ENCODE measurements at places on chromosomes 3 and 15. TPM values are rescaled to one million over a fixed set of nuclear protein-coding genes. Genes with fewer than 3 reads are reported as not detected.

DNA sequence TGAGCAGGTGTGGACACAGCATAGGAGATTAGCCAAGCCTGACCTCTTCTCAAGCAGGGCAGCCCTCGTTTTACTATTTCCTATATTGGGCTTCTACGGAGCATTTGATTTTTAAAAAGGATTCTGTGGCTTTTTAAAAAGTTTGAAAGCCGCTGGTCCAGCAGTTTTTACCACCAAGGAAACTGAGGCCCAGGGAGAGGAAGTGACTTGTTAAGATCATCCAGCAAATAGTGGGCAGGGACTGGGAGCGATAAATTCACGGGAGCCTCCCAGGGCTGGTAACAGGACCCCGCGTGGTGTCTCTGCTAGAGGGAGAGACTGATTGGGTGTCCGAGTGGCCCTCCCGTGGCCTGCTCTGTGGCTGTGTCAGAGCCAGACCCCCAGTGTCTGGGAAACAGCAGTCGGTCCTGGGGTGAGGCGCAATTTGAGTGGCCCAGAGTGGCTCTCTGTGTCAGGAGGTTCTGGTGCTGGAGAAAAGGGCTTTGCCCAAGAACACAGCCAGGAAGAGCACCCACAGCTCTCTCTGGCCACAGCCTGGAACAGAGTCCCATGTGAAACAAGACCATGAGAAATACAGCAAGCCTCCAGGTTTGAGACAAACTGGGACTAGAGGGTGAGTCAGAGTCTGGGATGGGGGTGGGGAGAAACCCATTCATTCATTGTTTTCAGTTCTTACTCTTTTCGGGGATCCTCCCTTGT lies 4.2 kb downstream of the FURIN start:
- DNase-seq = no peak

DNA sequence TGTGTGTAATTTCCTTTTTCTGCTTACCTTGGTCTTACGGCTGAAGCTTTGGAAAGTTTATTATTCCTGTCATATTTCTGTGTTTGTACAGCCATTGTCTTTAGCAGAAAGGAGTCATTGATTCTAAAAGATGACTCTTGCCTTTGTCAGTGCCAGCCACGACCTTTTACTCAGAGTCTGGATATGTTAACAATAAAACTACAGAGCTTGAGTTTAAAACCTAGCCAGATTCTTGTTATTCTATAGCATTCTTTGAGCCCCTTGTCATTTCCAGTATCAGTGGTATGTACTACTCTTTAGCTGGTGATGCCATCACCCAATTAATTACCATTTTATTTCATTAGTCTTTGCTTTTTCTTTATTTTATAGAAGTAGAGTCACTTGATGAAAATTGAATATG lies 142.4 kb downstream of the TCF12 start:
- peak; percentile 77 for DNase-seq

GRCh38 chr15:39228889-39229288 lies 352.0 kb upstream of the THBS1 start:
- DNase-seq = no peak

DNA sequence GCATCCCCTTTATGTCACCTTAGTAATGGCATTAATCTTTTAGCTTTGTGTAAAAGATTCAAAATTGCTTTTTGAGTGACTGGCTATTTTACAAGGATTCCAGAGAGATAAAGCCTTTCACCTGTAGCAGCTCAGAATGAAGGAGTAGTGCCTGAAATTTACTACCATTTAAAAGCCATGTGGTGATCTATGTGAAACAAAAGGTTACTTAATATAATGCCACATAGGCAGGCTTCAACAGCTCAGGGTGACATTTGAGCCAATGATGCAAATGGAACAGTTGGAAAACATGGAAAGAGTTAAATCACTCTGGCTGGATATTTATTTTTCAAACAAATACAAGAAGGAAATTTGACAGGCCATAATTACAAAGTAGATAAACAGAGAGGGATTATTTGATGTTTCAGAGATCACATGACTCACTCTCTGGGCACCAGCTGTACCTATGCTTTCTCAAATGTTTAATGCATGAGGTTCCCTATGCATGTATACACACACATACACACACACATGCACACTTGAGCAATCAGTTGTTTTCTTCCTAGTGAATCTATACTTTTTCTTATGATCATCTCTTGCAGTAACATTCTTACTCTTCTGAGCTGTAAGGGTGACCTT lies 171.5 kb downstream of the ZMAT3 start:
- DNase-seq = no peak

The TIMP4 gene
- 0.07 TPM for total RNA-seq

GRCh38 chr15:80317389-80318182 lies 65.6 kb upstream of the CTXND1 start:
- no peak for DNase-seq

GRCh38 chr3:143433787-143434378 lies 314.3 kb downstream of the CHST2 start:
- no peak for DNase-seq

GRCh38 chr3:133992381-133992780 lies 37.3 kb downstream of the SLCO2A1 start:
- DNase-seq = no peak

- DNase-seq = no peak
These were observed 62.6 kb downstream of the CORO2B start for GRCh38 chr15:68641376-68641775.

The NPAP1 gene
- not detected for total RNA-seq

The GALNT15 gene
- total RNA-seq = 18.8 TPM

GRCh38 chr15:89119489-89120478 lies 31.5 kb downstream of the ABHD2 start:
- no peak for DNase-seq

GRCh38 chr15:90344662-90345061 lies 7.4 kb upstream of the ZNF774 start:
- no peak for DNase-seq

GRCh38 chr3:139109271-139109670 lies 64.6 kb upstream of the PRR23C start:
- DNase-seq = no peak

The PIGBOS1 gene
- 6.4 TPM for total RNA-seq

DNA sequence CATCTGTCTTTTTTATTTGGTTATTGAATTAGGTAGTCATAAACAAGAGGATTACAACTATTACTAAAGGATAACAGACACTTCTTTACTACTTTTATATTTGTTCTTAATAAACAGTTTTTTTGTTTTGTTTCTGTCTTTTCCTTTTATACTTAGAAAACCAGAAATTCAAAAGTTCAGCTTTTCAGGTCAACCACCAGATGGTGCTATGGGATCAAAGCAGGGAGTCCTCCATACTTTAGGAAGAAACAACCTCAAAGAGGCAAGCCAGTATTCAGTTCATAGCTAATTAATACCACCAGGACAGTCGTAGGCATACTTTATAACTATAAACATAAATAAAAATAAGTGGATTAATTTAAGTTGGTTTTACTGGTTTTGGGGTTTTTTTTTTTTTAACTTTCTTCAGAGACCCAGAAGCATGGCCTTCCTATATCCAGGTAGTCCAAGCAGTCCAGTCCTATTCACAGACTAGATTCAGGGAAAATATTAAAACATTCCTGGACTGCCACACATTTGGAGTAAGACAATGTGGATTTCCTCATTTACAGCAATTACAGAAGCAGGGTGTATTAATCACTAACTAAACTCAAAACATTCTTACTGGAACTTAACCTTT lies 16.0 kb upstream of the EID1 start:
- peak; percentile 44 for DNase-seq

The RARB gene
- total RNA-seq = 28.9 TPM

The OCA2 gene
- total RNA-seq = not detected

DNA sequence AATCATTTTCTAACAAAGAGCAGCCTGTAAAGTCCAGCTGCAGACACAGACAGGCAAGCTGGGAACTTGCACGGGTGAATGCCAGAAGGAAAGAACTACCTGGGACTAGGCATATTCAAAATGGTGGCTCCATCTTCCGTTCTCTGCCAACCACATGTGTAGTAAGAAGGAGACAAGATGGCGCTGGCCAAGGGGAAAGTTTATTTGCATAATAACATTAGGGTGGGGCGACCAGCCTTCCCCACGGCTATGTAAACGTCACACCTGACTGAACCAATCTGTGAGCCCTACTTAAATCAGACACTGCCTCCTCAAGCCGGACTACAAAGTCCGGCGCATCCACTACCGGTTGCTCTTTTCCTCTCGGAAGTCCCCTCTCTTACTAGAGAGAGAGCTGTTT lies 130.8 kb downstream of the SNRK start:
- no peak for DNase-seq

DNA sequence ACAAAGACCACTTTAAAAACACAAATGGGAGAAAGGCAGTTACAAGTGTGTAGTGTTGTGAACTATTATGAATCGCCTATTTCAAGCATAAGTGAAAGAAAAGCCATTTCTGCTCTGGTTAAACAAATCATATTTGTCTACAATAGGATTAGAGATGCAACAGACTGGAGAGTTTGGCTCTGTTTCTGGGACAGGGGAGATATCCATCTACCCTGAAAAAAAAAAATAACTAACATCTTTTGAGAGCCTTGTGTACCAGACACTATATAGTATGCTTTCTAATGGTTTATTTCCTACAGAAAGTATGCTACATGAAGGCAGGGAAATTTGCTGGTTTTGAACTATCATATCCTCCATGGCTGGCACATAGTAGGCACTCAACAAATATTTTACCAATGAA lies 106.7 kb upstream of the FHIT start:
- DNase-seq = no peak

GRCh38 chr3:98109807-98110549 lies 20.5 kb upstream of the OR5H1 start:
- DNase-seq = no peak

DNA sequence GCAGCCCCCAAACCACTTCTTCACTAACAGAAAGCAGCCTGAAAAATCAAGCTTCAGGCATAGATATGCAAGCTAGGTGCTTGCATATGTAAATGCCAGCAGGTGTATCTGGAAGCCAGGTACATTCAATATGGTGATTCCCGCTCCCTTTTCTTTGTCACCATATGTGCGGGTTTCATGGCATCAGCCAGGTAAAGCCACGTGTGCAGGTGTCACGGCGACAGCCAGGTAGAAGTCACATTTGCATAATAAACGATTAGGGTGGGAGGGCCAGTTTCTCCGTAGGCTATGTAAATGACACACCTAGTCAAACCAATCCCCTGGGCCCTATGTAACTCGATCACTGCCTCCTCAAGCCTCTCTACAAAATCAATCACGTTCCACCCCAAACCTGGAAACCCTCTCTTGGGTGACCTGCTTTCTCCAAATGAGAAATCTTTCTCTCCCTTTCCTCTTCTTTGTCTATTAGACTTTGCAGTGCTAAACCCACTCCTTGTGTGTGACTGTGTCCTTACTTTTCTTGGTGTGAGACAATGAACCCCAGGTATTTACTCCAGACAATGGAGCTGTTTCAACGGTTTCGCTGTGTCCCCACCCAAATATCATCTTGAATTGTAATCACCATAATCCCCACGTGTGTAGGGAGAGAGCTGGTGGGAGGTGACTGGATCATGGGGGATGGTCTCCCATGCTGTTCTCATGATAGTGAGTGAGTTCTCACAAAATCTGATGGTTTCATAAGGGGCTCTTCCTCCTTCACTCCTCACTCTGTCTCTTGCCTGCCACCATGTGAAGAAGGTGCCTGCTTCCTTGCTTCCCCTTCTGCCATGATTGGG lies 44.6 kb downstream of the ONECUT1 start:
- no peak for DNase-seq

GRCh38 chr3:184472723-184473428 lies 88.7 kb upstream of the EPHB3 start:
- peak; percentile 91 for DNase-seq

GRCh38 chr3:149247929-149248691 lies 26.5 kb upstream of the CP start:
- no peak for DNase-seq

DNA sequence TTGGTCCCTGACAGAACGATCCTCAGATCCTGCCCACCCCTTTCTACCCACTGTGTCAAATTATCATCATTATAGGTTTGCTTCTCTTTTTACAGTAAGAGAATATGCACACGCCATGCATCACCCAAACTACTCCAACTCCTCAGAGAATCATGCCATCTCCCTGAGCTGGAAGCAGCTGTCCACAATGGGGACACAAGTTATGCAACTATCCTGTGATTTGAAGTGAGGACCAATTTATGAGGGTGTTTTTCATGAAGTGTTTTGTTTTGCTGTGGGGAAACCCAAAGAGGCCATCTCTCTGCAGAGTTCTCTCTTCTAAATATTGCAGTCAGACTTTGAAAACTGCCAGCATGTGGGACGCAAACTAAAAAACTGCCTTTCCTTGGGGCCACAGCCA lies 35.8 kb upstream of the TNFSF10 start:
- no peak for DNase-seq

The ARHGEF26 gene
- 0.13 TPM for total RNA-seq

DNA sequence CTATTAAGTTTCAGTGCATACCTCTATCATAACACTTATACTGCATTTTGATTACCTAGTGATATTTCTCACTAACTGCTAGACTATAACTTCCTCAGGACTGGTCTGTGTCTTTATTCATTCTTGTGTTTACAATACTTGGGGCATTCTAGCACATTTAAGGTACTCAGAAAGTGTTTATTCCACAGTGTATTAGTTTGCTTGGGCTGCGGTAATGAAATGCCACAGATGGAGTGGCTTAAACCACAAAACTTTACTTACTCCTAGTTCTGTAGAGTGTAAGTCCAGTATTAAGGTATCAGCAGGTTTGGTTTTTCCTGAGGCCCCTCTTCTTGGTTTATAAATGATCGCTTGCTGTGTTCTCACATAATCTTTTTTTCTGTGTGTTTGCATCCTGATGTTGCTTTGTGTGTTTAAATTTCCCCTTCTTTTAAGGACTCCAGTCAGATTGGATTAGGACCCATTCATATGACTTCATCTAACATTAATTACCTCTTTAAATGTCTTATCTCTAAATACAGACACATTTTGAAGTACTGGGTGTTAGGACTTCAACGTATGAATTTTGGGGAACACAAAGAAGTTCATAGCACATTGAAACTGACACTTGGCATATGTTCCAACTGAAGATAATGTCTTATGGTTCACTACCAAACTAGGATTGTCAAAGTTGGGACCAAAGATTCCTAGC lies 23.9 kb downstream of the RNF111 start:
- no peak for DNase-seq

DNA sequence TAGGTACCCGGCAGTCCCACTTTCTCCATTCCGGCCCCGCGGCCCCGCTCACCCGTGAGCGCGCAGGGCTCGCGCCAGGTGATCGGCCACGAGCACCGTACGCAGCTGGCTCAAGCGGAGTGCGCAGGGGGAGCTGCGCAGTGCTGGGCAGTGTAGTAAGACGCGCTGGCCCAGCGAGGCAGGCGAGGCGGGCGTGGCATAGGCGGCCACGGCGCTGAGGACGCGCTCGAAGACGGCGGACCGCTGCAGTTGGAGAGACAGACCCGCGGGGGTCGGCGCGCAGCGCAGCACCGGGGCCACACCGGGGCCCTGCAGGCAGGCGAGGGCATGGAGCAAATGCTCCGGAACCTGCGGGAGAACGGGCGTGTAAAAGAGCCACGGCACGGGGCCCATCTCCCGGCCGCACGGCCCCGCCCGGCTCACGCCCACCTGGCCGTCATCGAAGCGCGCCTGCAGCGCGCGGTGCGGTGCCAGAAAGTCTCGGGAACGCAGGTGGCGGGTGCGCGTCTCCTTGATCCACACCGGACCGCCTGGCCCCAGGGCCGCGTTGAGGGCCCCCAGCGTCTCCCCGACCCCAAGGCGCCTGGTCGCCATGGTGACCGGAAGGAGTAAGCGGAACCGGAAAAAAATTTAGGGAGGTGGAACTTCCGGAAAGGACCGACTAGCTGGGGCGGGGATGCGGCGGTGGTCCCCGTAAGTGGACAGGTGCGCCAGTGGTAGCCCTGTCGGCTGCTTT lies at the start of gene DALRD3:
TSS of gene DALRD3 (minus strand) at position 610 of the 736 bp plus-strand sequence. CDS start at position 594, 16 bp downstream.
- DNase-seq = no peak

Measured in pulmonary artery endothelial cell (primary cell).